ENCODE measurements at places on chromosomes 12 and 14. TPM values are rescaled to one million over a fixed set of nuclear protein-coding genes. Genes with fewer than 3 reads are reported as not detected.

- DNase-seq: no peak
Observed at GRCh38 chr12:13811061-13811460, 170.3 kb downstream of the GRIN2B start.

DNA sequence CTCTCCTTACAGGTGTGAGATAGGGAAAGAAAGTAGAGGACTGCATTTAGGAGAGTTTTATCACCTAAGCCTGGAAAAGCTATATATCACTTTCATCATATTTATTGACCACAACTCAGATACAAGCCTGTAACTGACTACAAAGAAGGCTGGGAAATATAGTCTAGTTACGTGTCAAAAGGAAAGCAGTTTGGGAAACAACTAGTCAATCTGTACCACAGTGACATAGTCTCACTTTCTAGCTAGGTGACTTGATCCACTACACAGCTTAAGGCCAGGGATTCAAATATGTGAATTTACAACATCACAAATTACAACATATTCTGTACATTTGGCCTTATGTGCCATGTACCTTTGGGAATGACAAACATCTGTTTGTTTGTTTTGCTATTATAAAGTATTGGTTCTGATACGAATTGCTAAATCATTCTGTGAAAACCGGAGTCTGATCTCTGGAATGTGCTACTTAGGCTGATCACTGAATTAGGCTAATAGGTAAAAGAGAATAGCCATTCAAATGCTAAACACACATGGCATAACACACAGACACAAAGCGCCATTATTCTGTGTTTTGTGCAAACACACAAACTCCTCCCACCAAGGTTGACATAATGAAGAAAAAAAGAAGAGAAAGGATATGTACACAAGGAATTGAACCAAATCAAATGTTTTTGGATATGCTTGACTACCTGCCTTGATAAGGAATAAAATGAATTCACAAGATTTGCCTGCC is 279.8 kb downstream of the DUSP6 start:
- DNase-seq: no peak

- DNase-seq: no peak
Observed at GRCh38 chr12:11853126-11853525, 203.7 kb downstream of the ETV6 start.

- DNase-seq: no peak
Observed at GRCh38 chr12:116189692-116190091, 87.8 kb downstream of the MED13L start.

DNA sequence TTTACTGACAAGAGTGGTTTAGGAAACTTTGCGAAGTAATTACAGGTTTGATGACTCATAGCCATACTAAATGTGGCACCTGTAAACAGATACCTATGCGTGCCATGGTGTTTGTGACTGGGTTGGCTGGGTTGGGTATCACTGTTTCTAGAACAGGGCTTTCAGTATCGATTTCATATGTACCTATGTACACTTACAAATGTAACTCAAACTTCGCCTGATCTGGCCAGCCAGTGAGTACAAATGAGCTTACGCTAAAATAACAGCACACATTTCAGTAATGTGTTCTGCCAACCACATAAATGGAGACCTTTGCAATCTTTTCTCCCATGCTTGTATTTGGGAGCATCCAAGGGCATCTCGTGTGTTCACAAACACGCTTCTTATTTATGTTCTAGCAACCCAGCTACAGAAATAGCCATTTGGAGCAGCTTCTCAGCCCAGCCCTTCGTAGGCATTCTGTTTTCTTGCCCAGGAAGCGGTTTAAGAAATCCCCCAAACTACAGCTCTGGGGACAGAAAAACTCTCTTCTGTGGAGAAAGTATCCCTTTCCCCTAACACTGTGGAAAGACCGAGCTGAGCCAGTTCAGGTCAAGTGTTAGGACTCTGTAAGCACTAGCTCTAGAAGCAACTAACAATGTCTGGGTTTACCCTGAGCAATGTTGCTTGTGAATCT is 42.3 kb upstream of the MDM1 start:
- no peak for DNase-seq

Gene MGAT4C
- under 0.01 TPM for total RNA-seq

Gene RHNO1
- total RNA-seq: 19.4 TPM

Gene FAM181A
- not detected for total RNA-seq

Gene INSM2
- total RNA-seq: not detected

Gene MYF5
- not detected for total RNA-seq

Measured in dermis microvascular lymphatic vessel endothelial cell (primary cell).